ENCODE measurements at places on chromosomes 11 and 22.

DNA sequence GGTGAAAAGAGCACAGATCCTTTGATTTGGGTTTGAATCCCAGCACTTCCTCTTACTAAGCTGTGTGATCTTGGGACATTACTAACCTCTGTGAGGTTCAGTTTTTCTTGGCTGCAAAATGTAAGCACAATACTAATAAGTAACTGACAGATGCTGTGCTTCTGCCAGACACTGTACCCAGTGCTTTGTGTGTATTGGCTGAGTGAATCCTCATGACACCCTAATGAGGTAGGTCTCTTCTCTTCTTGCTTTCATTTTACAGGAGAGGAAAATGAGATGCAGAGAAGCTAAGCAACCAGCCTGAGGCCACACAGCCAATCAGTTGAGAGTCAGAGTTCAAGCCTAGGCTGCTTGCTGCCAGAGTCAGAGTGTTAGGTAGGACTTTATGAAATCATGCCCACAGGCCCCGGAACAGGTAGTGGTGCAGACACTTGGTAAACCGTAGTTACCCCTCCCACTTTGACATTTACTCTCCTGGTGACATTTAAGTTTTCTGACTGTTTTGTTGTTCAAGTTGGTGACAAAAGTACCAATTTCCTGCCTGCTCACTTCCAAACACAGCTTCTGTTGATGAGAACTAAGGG is 21.2 kb downstream of the PTPRJ start:
- DNase-seq, result no peak

DNA sequence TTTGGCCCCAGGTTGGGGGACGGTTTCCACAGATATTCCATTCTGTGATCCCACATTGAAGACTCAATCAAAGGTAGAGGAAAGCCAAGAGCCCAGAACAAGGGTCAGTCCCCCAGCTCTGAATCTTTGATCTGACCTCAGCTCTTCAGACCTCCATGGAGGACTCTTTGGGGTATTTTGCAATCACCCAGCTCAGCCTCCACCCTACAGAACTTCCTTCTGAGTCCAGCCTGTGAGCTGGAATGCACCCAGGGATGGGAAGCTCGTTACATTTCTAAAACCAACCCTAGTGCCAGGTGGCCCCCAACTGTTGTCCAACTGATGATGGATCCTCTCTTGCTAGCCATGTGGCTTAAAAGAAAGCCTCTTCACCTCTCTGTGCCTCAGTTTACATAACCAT is 335.3 kb downstream of the MN1 start:
- no peak for DNase-seq

DNA sequence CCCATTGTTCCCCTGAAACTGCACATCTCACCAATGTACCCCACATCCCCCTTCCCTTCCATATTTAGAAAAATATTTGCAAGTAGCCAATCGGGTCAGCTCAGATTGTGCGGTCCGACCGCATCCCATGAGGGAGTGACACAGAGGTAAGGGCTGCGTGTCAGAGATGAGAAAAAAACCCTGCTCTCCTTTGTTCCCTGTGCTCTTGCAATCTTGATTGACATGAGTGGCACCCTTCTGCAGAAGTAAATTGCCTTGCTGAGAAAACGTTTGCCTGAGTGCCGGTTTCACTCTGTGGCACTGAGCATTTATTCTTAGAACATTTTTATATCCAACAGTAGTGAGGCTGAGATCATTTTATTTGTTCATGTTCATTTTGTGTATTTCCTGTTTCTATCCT is 81.6 kb upstream of the CCDC90B start:
- DNase-seq, result no peak

DNA sequence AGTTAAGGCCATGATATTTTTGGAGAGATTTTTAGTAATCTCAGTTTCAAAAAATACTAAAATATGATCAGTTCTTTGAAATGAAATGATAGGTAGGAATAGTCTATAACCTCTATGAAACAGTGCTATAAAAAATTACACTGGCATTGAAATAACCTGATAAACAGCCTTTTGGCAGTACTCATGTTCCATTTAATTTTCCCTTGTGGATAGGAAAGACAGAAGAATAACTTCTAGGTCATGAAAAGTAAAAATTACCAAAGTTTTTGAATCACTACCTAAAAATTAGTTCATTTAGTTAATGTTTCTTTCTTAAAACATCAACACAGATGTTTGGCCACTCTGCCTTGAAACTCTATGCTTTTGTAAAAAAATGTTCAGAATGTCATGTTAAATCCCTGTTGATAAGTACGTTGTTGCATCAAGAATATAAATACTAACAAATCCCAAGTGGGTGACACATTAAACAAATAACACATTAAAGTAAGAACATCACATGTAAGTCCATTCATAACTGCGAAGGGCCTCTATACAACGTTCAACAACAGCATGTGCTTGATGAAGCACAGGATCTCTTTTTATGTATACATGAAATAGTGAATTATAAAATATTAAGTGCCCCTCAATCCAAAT is 290.2 kb downstream of the SWAP70 start:
- no peak for DNase-seq

DNA sequence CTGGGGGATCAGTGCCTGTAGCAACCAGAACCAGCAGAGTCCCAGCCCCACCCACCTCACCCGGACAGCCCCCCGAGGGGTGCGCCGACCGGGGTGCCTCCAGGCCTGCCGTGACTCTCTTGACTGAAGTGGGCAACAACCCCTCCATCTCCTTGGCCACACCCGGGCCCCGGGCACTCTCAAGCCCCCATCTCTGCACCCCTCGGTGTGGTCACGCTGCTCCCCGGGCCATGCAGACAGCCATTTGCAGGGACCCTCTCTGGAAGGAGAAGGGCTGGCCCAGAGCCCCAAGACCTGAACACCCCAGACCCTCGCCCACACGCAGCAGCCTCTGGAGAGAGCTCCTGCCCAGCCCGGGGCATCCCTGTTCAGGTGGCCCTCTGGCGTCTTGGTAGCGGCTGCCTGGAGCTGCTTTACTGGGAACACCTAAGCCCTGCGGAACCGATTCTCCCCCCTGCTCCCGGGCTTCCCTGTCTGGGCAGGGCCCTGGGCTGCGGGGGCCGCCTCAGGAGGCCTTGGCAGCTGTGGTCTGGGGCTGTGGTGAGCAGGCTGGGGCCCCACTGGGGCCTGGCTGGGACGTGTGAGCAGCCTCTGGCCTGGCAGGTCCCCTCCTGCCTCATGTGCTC is 84.9 kb downstream of the WNT7B start:
- DNase-seq, result no peak

- no peak for DNase-seq
Observed at GRCh38 chr11:8345179-8345578, 81.5 kb upstream of the LMO1 start.

DNA sequence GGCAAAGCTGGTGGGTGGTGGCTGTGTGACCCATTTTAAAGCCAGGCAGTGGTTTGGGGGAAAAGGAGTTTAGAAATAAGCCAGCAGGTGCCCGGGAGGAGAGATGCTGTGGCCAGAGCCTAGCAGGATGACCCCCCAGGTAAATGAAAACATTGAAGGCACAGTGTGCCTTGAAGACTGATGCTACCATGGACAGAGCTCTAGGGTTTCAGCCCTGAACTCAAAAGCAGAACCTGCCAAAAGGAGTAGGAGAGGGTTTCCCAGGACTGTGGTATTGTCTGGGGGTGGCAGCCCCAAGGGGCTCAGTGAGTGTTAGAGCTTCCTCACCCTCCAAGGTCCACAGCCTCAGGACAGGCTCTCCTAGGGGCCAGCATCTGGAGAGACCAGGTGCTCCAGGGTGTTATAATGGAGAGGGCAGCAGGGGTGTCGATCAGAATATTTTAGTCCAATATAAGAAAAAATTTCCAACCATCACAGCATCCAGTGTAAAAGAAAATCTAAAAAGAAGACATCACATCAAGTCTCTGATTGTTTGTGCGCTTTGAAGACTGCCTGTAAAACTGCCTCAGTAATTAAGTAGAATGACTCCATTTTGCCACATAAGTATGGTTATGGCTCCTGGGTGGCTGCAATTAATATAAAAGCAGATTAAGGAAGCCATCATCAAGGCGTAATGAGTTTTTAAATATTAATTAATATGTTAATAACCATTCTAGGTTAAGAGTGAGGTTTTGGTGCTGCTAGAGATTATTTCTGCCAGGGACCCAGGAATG is 88.6 kb upstream of the LMO1 start:
- DNase-seq, result no peak

DNA sequence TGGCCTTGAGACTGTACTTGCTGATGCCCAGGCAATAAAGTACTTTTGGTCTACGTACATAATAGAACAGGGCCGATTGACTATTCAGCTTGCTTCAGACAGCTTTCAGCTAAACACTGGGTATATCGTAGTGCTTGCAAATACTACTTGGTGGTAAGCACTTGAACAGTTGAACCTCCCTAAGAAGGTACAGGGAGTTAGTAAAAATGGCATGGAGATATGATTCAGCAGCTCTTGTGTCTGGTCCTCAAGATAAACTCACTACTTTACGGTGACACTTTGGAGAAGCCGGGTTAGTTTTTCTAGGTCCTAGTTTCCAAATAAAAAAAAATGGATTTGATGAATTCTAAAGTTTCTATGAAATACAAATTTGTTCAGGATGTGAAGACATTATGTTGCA is 7.3 kb downstream of the CCDC117 start:
- no peak for DNase-seq
